ENCODE measurements at places on chromosomes 6 and 20.

GRCh38 chr6:383856-384255, 7.7 kb upstream of the IRF4 start:
- no peak for DNase-seq

DNA sequence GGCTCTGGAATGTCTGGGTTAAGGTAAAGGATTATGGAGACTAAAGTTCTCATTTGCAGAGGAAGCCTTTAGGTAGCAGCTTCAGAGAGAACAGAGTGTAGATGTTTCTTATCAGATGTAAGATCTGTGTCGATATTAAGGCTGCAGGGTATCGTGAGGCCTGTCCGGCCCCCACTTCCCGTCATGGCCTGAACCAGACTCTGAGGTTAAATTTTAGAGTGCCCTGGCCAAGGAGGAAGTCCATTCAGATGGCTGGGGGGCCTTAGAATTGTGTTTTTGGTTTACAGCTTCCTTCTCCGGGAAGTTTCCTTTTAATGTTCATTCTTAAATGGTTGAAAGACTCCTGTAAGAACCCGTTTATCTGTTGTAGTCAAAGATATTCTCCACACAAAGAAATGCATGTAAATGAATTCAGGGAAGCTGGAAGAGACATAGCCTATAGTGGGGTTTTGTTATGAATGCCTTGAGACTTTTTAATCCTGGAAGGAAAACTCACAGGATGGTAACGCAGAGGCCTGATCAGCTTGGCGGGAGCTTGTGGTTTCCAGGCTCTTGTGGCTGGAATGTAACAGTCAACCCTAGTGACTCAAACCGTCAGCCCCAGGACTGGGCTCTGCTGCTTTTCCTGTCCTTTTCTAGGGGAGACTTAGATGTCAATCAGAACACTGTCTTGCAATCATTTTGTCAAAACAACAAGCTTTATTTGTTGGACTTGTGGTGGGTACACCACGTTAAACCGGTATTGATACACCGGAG, 34.7 kb downstream of the KIF25 start:
- DNase-seq, result peak; percentile 86

- DNase-seq, result peak; percentile 93
Measured at GRCh38 chr6:161029195-161029809, 37.7 kb downstream of the MAP3K4 start.

- DNase-seq, result no peak
Measured at GRCh38 chr6:17940151-17940792, 47.2 kb downstream of the KIF13A start.

GRCh38 chr20:8267009-8267408, 134.9 kb downstream of the PLCB1 start:
- no peak for DNase-seq

- peak; percentile 24 for DNase-seq
Measured at GRCh38 chr20:48398506-48399449, 429.0 kb downstream of the PREX1 start.

DNA sequence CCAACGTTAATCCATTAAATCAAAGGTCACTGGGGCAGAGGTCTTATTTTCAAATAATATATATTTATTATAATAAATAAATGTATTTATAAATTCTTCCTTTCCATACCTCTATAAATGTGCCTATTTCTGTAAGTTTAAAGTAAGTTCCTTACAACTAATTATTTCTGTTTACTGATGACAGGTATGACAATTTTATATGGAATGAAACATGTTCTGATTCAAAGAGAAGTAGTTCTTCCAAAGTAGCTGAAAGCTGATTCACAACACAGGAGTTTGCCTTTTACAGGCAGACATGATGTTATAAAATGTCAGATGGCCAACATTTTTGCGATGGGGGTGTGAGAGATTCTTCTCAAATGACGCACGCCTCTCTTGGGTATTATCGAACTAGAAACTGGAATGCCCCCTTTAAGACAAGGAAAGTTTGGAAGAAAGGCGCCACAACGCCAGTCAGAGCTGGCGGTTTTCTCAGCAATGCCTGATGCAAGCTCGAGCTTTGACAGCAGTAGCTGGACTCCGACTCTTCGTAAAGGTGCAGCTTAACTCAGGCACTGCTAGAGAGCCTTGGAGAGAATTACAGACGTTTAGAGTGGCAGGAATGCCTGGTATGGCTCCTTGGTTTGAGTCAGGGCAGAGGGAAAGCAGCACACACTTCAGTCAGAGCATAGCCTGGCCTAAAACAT, 92.1 kb downstream of the FOXC1 start:
- peak; percentile 94 for DNase-seq

DNA sequence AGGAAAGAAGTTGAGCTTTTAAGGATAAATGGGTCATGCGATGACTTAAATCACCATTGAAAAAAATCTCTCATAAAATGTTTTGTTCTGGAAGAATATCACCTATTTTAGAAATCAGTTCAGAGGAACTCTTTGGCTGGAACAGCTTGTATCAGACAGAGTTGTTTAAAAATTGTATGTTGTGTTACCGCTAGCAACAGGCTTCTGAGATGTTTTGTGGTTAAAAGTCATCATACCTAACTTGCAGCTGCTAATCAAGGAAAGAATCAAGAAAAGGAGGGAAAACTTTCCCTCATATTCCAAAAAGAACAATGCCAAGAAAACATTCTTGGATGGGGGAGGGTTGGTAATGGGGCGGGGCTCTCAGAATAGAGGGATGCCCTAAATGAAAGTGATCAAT, 220.7 kb upstream of the CITED2 start:
- DNase-seq, result peak; percentile 43

DNA sequence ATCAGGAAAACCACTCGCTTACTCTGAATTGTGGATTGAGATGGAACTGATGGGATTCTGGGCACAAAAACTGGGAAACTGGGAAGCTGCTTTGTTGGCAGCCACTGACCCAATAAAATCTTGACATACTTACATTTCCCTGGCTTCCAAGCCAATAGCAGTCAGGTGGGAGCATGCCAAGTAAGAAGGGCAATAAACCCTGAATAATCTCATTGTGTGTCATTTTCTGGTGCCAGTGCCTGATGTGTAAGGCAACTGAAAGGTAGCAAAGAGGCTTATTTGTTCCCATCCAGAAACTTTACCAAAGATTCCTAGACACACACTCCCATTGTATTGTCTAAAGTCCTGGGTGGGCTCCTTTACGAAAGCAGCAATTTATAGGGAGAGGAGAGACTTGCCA, 93.2 kb downstream of the TBX18 start:
- no peak for DNase-seq

DNA sequence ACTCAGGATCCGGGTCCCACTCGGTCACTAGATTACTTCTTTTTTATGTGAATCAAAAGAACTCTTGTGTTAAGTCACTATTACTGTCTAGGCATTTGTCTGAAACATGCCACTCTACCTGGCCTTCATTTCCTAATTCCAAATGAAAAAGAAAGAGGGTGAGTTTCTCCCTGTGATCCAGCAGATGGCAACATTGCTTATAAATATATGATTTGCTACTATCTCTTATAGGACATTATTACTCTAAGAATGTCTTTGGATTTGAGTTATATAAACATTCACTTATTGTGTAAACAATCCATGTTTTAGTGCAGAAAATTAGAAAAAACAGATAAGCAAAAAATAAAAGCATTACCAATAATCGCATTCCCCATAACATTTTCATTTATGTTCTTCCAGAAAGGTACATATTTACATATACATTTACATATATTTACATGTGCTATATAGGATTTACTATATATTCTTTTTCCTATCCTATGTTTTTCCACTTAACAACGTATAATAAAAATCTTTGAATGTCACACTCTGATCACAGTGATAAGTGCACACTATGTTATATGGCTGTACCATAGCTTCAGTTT, 66.9 kb downstream of the FAXC start:
- DNase-seq, result peak; percentile 34

- no peak for DNase-seq
Measured at GRCh38 chr20:24066076-24066700, 77.6 kb upstream of the GGTLC1 start.

- no peak for DNase-seq
Measured at GRCh38 chr6:1227935-1228753, 83.8 kb upstream of the FOXQ1 start.

DNA sequence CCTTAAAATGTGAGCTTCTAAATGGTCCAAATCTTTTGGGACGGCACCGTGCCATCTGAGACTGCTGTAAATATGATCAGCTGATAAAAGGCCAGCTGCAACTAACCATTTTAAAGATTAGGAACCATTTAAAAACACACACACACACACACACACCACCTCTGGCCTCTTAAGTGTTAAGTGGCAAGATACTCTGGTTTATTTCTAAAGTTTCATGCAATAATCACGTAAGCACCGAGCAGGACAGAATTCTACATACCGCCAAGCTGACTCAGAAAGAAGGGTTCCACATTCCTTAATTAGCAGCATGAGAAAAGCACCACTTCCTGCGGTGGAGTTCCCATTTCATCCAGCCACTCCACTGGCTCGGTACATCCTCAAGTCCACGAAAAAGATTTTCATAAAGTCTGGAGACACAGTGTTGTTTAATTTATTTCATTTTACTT, 17.8 kb upstream of the ZNF217 start:
- peak; percentile 97 for DNase-seq

GRCh38 chr6:35543459-35544193, 30.9 kb upstream of the TULP1 start:
- DNase-seq, result no peak

- DNase-seq, result no peak
Measured at GRCh38 chr20:50230871-50231560, 40.4 kb downstream of the CEBPB start.

- DNase-seq, result no peak
Measured at GRCh38 chr6:166830185-166830890, 126.0 kb downstream of the RNASET2 start.

DNA sequence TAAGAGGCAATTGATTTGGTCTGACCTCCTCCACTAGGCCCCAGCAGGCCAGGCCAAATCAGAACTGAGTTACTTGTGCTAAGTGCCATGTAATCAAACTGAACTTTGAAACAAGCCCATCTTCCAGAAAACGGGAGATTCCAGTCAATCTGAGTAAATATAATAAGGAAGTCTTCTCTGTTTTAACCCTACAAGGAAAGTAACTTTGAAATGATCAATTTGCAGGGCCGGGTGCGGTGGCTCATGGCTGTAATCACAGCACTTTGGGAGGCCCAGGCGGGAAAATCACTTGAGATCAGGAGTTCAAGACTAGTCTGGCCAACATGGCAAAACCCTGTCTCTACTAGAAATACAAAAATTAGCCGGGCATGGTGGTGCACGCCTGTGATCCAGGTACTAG, 2.0 kb upstream of the SHLD1 start:
- DNase-seq, result no peak

- no peak for DNase-seq
Measured at GRCh38 chr6:75608956-75609533, 7.4 kb downstream of the SENP6 start.

DNA sequence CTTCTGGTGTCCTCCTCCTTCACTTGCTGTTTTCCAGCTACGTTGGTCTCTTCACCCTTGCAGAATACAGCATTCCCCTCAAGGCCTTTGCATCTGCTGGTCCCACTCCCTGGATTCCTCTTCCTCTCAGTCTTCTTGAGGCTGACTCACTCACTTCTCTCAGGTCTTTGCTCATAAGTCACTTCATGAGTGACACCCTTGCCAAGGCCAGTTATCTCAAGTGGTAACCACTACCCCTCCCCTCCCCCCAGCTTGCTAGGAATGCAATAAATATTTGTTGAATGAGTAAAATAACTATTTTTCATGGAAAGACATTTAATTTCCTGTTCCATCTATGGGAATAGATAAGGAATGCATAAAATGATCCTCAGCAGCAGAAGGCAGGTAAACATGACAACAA, 131.7 kb downstream of the PLCB4 start:
- peak; percentile 66 for DNase-seq

DNA sequence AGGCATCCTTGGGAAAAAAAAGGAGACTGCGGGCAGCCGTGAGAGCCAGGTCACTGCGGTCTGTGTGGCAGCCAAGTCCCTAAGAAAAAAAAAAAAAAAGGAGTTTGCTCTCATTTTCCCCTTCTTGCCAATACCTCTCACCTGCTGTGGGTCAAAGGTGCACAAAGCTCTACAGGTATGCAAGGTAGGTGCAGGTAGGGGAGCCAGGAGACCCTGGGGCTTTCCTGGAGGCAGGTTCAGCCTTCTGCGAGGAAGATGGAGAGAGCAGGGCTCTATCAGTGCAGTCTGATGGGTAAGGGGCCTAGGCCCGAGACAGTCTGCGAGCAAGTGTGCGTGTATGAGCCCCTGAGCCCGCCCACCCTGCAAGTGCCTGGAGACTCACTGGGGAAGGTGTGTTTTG, 12.3 kb upstream of the SNAI1 start:
- DNase-seq, result no peak
